Hematopoietic multipotent progenitor cell treated with erythropoietin and hydrocortisone succinate and interleukin-3 and kit ligand, for 17 days (in vitro differentiated cells): ENCODE measurements at places on chromosomes 7 and 10.

DNA sequence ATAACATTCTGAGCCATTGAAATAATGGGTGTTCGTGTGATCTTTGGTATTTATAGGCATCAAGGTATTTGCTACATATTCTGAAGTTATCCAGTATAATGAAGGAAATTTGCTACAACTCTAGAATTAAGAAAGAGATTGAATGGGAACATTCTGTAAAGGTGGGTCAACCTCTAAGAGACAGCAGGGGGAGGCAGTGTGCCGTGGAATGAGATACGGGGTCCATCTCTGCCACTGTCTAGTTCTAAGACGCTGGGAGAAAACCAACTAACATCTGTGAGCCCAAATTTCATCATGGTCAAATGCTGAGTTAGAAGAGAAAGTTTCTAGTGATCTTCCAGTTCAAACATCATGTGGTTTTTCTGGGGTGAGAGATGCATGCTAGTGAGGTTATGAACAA lies 368.9 kb downstream of the SORCS1 start:
- DNase-seq = no peak

- DNase-seq = peak; percentile 50
These were observed 113.7 kb downstream of the ALOX5 start for GRCh38 chr10:45487735-45488134.

DNA sequence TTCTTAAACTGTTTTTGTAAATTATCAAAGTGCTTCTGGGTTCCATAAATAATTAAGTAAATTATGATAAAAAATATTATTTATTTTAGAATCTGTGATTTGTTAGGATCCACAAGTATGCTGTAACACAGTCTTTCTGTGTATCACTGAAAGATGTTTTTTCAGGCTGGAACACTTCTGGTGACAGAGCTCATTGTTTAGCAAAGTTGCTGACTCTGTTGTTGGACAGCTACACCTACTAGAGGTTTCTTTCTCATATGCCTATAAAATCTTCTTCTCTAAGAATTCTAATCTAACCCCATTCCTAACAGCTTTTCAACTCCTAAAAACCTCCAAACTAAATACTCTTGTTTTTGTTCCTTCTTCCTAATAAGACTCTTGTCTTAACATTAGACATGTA lies 176.8 kb downstream of the THSD7A start:
- DNase-seq = no peak

- DNase-seq = no peak
These were observed 63.4 kb upstream of the PLA2G12B start for GRCh38 chr10:73017955-73018480.

- DNase-seq = no peak
These were observed 59.6 kb upstream of the C1GALT1 start for GRCh38 chr7:7122701-7123281.

DNA sequence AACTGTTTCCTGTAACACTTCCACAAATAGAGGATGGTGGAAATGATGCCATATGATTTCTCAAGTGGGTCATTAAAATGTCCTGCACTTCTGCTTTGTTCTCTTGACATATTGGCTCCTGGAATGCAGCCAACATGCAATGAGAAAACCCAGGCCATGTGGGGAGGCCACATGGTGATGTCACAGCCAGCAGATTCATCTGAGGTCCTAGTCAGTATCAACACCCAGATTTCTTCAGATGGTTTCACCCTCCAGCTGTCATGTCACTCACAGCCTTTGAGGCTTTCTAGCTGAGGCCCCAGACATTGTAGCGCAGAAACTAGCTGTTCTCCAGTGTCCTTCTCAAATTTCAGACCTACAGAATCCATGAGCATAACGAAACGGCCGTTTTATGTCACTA lies 102.3 kb upstream of the NUPR2 start:
- no peak for DNase-seq

DNA sequence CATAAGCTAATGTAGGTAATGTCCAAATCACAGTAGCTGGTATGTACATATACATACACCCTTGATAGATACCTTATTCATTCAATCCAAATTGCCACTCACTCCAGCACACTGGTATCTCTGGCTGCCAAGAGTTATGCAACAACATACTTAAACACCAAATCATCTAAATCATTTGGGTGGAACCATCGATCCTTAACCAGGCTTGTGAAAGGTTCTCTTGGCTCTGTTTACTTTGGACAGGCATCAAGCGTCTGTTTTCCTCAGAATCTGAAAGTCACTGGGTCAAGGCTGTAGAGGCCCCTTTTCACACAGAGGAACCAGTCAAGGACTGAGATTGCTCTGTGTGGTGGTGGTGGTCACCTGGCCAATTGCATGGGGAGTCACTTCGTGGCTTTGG lies 24.6 kb downstream of the JAZF1 start:
- DNase-seq = peak; percentile 38

DNA sequence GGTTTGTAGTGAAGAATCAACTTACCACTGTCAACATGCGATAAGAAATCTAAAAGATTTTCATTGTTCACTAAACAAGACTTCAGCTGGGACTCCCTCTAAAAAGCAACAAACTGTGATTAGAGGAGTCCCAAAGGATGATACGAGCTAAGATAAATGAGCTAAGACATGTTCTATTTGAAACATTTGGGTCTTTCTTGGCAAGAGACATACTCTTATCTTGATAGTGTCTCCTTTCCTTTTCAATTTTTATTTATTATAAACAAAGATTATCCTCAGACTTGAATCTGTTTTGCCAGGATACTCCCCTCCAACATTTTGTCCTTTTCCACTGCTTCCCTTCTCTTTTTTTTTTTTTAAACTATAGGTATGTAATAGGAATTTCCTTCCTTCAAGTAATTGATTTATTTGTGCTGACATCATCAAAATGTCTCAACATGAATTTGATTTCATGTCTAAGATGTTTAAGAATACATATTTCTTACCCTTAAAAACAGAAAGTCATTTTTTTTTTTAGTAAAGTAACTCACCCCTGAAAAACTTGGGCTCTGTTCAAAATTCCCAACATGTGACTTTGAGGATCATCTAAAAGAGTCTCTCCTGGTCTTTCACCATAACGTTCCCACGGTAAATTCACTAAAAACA lies 158.4 kb upstream of the NRP1 start:
- no peak for DNase-seq

DNA sequence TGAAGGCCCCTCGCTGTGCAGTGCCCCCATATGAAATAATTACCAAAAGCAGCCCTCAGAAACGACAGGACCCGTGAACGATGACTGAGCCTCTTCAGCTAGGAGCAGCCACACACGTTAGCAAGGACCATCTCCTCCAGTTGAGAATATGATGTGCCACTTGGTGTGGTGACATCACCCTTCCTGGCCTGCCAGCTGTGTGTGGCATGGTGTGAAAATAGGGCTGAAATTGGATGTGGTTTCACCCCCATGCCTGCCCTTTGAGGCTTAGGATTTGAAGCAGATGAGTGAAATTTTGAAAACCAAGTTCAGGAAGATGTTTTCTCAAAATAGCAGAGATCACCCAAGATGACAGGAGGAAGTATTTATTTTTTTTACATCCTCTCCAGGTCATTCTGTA lies 49.1 kb upstream of the BTBD16 start:
- DNase-seq = no peak

GRCh38 chr10:131146790-131147189 lies 164.7 kb downstream of the TCERG1L start:
- DNase-seq = no peak

GRCh38 chr10:23448802-23449570 lies 10.1 kb downstream of the OTUD1 start:
- DNase-seq = no peak

GRCh38 chr10:103736763-103737162 lies 118.6 kb downstream of the SH3PXD2A start:
- DNase-seq = no peak

DNA sequence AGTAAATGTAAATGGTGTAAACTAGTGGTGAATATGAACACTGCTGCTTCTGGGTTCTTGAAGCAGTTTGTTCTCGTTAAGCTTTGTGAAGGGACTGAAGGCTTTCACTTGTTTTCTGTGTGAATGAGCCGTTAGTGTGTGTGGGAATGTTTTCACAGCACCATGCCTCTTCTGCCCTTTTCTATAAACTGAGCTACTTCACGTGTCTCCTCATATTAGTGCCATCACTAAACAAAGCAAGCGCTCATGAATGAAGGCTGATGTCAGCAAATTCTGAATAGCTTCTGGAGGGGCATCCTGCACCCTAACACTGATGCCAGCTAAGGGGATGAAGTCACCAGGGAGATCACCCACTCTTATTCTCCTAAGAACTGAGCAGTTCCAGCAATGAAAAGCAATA lies 205.6 kb upstream of the ETV1 start:
- no peak for DNase-seq

GRCh38 chr7:36600869-36601530 lies 123.3 kb downstream of the AOAH start:
- no peak for DNase-seq

DNA sequence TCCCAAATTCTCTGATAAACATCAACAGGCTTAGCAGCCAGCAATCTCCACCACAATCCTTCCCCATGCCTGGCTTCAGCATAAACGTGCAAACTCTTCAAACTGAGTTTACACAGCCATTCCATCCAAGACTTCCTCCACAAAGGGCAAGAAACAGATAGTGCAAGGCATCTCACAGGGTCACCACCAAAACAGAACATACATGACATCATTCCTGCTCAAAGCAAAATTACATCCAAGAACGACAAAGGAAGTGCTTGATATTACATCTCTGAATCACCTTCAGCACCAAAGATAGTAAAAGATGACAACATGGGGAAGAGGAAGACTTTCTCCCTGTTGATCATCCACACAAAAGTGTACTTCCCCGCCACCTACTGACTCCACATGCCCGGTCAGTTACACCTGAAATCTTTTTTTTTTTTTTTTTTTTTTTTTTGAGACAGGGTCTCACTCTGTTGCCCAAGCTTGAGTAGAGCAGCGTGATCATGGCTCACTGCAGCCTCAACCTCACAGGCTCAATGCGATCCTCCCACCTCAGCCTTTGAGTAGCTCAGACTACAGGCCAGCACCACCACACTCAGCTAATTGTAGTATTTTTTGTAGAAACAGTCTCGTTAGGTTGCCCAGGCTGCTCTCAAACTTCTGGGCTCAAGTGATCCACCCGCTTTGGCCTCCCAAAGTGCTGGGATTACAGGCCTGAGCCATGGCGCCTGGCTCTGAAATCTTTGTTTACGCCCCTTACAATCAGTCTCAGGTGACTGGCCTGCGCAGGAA lies 127.5 kb downstream of the PARD3 start:
- DNase-seq = no peak

- no peak for DNase-seq
These were observed 36.5 kb downstream of the CALML5 start for GRCh38 chr10:5462841-5463293.

- no peak for DNase-seq
These were observed 21.6 kb downstream of the RBM28 start for GRCh38 chr7:128322040-128322643.

DNA sequence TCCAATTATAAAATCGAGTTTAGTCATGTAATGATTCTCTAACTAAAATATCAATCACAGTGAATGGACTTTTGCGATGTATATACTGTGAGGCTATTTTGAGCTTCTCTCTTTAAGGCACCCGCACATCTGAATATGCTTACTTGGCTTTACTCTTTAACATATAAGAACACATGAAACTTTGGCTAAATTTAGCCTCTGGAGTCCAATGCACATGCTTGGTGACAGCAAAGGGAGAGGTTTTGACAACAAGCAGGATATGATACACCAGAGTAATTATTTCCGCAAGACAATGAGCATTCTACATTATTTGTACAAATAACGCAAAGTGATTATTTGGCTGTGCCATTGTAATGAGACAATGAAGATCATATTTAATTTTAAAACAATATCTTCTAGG lies 72.4 kb downstream of the ARID5B start:
- no peak for DNase-seq

DNA sequence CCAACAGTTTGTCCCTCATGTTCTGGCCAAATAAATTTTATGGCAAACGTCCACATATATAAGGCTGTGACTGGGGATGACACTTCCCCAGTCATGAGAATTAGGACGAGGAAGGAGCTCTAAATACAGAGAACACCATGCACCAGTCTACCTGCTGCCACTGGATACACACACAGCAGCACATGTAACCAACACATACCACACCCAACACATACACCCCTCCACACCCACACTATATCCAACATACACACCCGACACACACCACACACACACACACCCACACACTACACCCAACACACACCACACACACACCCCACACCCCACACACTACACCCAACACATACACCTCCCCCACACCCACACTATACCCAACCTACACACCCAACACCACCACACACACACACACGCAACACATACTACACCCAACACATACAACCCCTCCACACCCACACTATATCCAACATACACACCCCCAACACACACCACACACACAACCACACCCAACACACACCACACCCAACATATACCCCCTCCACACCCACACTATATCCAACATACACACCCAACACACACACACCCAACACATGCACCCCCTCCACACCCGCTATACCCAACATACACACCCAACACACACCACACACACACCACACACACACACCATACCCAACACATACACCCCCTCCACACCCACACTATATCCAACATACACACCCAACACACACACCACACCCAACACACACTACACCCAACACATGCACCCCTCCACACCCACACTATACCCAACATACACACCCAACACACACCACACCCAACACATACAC lies 74.1 kb downstream of the HIPK2 start:
- no peak for DNase-seq

DNA sequence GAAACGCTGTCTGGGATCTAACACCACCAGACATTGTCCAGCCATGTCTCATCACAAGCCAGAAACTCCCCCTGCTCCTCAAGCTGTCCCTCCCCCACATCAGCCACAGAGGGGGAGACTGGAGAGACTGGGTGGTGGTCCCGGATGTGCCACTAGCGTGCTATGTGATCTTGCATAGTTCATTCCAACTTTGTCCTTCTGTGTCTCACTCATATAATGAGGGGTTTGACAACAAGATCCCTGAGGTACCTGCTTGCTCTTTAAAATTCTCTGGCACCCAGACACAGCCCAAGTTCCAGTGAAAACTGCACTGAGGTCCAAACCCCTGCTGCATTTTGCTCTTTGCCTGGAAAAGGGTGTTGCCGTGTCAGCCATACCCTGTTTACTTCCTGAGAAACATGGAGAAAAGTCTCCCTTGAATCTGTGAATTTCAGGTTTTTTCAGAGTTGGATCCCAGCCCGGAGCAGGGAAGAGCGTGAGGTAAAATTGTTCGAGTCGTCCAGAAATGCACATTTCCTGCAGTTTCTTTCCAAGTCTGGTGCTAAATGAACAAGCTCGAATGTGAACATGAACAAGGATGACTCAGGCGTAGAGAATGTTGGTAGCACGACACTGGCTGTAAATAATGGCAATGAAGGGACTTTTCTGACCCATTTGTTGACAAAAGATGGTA lies 156.6 kb downstream of the CCDC3 start:
- no peak for DNase-seq

DNA sequence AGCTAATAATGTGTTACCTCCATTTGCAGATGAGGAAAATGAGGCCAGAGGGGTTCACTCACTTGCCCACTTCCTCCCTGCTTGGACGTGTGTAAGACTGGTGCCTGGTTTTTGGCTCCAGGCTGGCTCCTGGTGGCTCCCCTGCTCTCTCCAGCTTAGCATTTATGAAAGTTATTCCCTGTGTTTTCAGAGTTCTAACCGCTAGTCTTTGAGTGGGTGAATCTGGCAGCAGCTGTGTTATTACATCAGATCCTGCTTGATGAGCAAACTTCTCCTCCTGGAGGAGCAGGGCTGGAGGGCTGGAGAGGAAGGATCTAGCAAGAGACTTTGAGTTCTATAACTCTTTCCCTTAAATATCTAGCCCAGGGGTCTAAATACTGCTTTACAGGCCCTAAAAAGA lies 80.9 kb upstream of the AGBL3 start:
- no peak for DNase-seq

GRCh38 chr7:85039196-85039923 lies 147.5 kb downstream of the SEMA3D start:
- DNase-seq = no peak
